Stimulated activated CD8-positive, alpha-beta memory T cell treated with anti-CD3 and anti-CD28 coated beads, Interleukin-15, amount 100 ng/mL, for 4 hours (primary cell): ENCODE measurements at places on chromosomes 7 and 10.

GRCh38 chr7:106018566-106019469 is 55.8 kb downstream of the CDHR3 start:
- no peak for DNase-seq

DNA sequence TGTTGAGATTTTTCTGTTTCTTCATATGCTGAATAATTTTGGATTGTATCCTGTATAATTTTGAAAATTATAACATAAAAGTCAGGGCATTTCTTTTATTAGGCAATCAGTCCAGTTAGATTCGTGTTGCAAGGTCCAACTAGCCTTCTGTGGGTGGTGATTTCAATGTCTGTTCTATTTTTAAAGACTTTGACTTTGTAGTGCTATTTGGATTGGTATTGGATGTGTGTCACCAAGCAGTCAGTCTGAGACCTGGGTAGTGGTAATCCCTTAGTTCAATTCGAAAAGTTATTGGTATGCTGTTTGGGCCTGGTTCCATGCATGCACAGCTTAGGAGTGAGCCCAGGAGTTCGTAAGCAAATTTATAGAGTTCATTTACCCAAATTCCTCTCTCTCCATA is 82.2 kb downstream of the EPDR1 start:
- DNase-seq = no peak

DNA sequence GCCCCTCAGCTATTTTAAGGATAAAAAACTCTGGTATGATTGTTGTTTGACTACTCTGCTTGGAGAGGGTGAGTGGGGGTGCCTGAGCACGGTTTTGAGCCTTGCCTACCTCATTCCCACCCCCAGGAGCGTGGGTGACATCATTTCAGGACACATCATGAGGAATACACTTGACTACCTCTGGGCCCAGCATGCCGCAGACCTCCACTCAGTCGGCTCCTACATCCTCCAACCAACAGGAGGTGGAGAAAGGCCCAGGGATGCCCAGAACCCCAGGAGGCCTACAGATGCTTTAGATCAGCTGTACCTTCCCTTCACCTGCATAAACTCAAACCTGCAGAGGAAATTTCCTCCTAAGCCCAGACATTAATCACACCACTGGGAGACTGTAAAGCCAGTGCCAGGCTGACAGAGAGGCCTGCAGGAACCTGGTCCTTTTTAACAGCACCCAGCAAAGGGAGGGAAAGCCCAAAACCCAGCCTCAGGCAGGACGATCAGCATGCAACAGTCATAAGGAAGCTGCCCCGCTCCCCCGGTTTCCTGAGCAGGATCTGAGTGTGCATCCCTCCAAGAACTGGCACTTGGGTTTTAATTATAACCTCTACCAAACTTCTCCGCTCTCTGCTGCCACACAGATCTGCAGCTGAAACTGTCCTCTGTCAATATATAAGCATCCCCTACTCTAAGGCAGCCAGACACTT is 61.7 kb upstream of the ZNRF2 start:
- no peak for DNase-seq

DNA sequence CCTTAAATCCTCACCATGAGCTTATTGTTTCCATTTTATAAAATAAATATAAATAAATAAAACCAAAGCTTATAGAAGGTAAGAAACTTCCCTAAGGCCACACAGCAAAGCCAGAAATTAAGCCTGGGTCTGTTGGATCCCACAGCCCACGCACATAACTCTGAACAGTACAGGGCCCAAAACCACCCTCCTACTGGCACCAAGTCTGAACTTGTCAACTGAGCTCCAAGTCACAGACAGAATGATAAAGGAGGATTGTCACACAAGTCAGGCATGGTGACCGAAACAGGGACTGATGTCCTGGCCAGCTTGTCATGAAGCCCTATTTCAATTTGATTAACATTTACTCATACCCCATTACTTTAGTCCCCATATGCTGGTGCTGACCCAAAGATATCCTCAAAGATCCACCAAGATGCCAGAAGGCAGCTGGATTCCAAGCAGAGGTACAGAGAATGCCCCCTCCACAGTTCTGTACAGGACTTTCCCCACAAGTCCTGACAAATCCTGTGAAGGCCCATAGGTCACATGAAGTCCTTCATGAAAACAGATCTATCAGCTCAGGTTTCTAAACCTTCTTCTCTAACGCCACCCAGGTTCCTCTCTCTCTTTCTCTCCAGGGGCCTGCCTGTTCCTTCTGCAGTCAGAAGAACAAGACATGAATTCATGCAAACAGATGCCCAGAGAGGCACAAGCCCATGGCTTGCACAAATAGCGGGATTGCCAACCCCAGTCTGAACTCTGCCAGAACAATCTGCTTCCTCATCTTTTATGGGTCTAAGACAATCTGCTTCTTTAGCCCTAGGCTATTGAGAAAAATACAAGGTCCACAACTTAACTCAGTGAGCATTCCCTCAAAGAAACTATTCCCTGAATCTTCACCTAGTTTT is 60.9 kb downstream of the GLI3 start:
- no peak for DNase-seq

DNA sequence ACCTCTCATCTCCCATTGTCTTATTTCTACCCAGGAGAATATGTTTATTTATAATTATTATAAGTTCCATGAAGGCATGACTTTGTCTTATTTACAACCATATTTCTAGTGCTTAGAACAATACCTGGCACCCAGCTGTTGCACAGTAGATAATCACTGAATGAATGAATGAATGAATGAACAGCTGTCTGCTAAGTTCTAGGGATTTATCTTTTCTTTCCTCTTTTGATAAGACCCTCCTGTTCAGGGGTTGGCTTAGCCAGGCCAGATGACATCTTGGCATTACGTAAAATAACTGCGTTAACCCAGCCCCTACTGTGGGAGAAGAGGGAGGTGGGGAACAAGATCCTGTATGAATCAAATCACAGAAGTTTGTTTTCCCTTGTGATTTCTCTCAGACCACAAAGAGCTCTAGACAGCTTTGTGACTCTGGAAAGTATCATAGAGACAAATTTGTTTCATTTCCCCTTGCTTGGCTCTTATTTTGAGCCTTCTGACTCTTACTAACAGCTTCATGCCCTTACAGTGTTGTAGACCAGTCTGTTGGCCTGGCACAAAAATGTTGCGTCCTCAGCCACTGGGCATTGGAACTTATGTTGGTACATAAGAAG is 8.4 kb downstream of the ZNF862 start:
- DNase-seq = no peak

- DNase-seq = no peak
Measured at GRCh38 chr7:75625868-75626267, 112.9 kb downstream of the HIP1 start.

DNA sequence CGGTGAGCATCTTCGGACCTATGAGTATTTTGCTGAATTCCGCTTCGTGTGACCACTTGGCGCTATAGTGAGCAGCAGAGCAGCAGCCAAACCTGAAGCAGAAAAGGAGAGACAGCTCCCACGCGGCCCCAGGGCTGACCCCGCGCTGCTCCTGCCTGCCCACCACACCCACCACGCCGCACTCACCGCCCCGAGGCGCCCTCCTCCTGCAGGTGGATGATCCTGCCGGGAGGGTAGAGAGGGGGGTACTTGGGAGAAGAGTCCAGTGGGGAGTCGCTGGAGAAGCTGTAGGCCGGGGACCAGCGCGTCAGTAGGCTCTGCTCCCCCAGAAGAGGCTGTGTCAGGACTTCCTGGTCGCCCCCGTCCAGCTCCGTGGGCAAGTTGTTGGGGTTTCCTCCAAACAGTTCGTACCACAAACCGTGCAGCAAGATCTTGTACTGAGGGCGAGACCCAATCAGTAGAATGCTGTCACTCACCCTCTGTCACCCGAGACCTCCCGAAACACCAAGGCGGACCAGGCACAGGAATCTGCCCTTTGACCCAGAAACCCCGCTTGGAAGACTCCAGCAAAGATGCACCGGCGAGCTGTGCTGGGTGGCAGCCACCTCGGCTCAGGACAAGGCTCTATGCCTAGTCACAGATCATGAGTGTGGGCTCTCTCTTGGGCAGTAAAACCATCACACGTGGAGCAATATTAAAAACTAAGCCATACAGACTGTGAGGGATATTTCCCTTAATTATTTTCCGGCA is 37.6 kb downstream of the DAGLB start:
- DNase-seq = no peak

- no peak for DNase-seq
Measured at GRCh38 chr10:117461766-117462423, 80.7 kb upstream of the EMX2 start.

- no peak for DNase-seq
Measured at GRCh38 chr7:128915841-128916642, 5.5 kb upstream of the KCP start.

GRCh38 chr10:70820976-70821750 is 5.4 kb downstream of the SGPL1 start:
- DNase-seq = no peak

GRCh38 chr7:115634633-115635032 is 395.9 kb downstream of the TFEC start:
- no peak for DNase-seq

GRCh38 chr10:6400331-6400730 is 179.7 kb downstream of the PRKCQ start:
- no peak for DNase-seq

- DNase-seq = no peak
Measured at GRCh38 chr10:79239924-79240581, 107.2 kb upstream of the PPIF start.

DNA sequence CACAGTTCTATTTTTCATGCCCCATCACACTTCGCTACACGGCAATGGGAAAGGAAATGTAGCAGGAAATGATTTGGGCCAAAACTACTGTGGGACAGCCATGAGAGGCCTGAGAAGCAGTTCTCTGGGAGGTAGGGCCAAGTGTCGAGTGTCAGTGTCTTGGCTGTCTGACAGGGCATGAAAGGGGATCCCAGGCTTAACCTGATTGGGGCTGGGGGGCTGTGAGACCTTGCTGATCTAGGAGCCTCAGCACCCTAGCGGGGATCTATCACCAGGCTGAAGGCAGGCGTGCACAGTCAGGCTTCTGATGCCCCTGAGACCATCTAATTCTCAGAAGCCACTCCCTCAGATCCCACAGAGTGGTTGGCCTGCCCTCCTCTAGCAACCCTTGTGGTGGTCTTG is 58.2 kb upstream of the SLC25A13 start:
- no peak for DNase-seq

DNA sequence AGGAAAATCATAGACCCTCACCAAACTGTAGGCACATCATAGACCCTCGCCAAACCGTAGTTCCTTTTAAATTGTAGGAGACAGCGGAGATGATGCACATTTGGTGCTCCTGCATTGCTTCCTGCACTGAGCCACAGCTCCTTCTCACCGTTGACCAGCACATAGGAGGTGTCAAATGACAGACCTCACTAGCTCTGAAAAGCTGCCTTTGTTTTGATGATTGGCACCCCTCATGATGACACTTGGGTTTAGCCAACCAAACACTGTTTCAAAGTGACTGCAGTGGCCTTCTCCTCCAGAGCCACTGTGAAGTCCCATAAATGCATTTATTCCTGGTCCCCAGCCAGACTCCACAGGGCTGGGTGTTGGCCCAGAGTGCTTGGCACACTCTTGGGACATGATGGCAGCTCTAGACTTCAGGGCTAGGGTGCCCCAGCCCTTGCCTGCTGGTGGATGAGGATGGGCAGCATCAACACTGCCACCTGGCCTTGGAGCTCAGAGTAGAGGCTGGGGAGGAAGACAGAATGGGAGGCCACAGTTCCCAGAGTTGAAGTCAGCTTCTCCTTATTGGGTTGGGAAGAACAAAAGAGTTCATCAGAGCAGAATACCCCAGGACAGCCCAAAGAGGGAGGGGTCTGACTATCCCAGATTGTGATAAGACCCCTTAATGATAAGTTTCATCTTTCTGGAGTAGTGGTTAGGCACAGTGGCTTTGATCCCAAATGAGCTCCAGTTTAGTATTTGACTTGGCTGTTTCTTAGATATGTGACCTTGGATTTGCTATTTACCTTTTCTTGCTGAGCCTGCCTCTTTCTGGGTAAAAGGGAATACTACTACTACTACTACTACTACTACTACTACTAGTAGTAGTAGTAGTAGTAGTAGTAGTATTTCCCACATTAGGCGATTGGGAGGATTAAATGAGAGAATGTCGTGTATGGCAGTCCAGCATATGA is 75.3 kb downstream of the MTPN start:
- no peak for DNase-seq

DNA sequence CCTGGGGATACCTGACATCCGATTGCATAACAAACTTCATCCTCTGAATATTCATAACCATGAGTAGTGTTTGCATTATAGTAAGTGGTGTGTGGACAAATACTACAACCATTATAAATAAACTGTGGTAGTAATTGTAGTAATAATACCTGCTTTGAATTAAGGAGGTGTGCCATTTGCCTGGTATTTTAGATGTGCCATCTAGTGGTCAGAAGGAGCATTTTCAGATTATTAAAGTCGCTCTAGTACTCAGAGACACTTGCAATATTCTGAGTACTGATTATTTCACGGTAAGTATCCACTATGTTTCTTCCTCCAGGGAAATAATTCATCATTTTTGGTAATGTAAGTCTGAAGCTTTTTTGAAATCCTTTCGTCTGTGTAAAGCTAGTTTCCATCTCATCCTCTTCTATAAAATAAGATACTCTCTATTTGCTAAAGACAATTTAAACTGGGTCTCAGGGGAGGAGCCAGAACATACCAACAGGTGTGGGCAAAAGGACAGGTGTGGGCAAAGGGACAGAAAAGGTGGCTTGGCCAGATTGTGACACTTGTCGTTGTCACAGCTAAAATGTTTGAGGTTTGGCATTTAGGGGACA is 115.3 kb upstream of the WDR11 start:
- DNase-seq = no peak

DNA sequence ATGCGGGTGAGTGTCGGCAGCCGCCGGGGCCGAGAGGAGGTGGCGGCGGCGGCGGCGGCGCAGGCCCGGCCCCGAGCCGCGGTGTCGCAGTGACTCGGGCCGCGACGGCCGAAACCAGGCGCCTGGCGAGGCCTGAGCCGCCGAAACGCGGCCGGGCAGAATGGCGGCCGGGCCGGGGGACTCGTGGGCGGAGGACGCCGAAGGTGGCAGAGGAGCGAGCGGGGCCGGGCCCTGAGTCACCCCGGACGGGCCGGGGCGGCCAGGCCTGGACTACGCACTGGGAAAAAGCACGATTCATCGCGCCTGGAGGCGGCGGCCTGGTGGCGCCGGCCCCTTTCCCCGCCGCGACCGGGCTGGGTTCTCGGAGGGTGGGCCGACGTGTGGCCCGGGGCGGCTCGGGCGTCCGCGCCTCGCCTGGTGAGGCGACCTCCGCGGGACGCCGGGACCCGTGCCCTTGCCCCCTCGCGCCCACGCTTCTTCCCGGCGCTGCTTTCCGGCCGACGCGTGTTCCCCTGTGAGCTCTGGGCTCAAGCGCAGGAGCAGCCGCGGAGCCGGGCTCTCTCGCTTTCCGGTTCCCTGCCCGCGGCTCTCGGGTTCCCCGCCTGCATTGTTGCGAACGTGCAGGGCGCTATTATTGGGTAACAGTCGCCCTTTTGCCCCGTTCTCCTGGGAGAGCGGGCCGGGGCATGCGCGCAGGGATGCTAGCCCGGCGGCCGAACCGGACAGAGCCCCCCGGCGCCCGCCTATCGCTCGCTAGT is 500 bp downstream of the CUL1 start:
- DNase-seq = peak; percentile 23

DNA sequence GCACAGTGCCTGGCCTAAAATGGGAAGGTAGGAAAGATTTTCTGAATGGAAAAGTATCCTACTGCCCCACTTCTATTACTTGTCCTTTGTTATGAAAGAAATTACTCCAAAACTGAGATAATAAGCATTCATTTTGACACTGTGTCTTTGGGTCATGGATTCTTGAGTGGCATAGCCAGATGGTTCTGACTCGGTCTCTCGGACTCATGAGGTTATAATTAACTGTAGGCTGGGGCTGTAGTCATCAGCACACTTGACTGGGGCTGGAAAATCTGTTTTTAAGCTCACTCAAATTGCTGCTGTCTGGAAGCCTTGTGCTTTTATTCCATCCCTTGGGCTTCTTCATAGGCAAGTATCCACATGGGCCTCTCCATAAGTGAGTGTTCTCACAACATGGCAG is 160.5 kb downstream of the VTI1A start:
- DNase-seq = no peak
